ENCODE measurements at places on chromosomes 13 and 19. TPM values are rescaled to one million over a fixed set of nuclear protein-coding genes. Genes with fewer than 3 reads are reported as not detected.

- no peak for DNase-seq
Observed at GRCh38 chr13:90493667-90494066, 853.8 kb upstream of the MIR17HG start.

DNA sequence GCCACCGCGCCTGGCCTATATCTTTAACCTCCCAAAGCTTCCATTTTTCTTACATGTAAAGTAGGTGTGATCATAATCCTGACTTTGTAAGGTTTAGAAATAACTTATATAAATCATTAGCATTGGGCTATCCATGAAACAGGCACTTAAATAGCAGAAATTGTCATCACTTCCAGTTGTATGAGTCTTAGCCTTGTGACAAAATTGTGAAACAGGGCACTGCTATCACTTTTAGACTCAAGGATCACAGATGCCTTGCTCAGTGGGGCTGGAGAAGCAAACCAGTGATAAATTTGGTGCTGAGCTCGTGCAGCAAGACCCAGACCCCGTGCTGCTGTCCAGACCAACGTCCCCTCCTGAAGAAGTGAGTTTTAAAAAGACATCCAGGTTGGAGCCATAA is 209.7 kb downstream of the KATNAL1 start:
- no peak for DNase-seq

GRCh38 chr19:32097011-32097410 is 248.4 kb upstream of the ZNF507 start:
- no peak for DNase-seq

DNA sequence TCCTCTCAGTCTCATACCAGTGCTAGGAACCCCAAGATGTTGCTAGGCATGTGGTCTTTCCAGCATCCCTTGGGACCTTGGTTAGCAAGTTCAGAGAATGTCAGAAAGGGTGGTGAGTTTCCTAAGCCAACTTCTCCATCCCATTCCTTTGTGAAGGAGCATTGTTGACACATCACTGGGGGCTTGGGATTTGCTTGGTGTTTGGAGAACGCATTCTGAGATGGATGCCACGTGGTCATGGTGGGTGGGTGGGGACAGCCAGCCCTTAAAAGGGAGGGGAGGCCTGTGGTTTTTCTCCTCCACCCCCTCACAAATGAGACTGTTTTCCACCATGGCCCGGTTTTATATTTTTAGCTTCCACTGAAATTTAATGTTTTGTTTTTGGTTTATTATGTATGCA is 83.3 kb upstream of the ZNF536 start:
- no peak for DNase-seq

DNA sequence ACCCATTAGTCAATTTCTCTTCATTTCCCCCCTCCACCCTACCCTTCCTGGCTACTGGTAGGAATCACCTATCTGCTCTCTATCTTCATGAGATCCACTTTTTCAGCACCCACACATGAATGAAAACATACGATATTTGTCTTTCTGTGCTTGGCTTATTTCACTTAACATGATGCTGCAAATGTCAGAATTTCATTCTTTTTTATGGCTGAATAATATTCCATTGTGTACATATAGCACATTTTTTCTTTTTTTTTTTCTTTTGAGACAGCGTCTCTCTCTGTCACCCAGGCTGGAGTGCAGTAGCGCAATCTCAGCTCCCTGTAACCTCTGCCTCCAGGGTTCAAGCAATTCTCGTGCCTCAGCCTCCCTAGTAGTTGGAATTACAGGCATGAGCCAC is 9.9 kb upstream of the CALM3 start:
- no peak for DNase-seq

GRCh38 chr19:3768015-3768747 is 3.8 kb downstream of the RAX2 start:
- no peak for DNase-seq

- DNase-seq = no peak
Observed at GRCh38 chr19:23384858-23385257, 10.4 kb downstream of the ZNF91 start.

GRCh38 chr19:28542394-28543243 is 670.3 kb downstream of the UQCRFS1 start:
- DNase-seq = no peak

DNA sequence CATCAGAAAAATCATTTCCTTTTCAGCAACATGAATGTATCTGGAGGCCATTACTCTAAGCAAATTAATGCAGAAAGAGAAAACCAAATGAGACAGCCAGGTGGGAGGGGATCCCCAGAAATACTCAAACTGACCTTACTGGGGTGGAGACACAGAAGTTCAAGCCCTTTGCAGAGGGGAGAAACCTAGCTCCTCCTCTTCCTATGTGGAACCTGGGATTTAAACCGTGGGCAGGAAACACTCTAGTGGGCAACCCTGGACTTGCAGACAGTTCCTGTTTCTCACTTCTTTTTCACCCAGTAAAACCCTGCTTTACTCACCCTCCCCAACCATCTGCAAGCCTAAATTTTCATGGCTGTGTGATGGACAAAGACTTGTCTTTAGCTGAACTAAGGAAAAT is 61.3 kb downstream of the SLITRK6 start:
- DNase-seq = no peak

DNA sequence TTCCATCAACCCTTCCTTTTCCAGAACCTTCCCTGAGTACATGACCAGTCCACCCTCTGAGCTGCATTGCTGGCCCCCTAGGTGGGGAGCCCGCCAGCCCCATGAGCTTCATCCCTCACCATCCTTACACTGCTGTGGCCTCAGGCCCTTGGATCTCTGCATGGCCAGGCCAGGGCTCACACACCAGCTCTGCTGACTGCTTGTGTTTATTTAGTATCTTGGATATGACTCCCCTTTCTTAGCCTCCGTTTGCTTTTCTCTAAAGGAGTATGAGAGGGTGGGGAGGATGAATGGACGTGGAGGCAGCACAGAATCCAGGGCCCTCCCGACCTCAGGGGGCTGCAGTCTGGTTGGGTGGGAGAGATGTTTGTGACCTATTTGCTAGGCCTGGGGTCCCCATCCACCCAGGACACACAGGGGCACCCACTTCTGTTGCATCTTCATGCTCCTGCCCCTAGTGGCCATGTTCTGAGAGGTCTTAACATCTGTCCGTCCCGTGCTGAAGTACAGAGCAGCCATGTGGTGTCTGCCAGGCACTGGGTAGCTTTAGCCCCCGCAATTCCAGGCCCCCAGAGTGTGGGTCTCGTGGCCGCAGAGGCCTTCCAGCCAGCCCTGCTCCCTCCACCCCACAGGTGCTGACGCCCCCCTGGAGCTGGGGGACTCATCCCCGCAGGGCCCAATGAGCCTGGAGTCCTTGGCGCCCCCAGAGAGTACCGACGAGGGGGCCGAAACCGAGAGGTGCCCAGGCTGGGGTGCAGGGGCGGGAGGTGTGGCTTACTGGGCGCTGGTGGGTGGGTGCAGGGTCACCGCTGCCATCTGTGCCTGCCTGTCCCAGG is 13.0 kb downstream of the ARHGEF1 start:
- no peak for DNase-seq

GRCh38 chr19:18763674-18764590 is 27.2 kb downstream of the COMP start:
- no peak for DNase-seq

- DNase-seq = no peak
Observed at GRCh38 chr19:11196406-11197287, 698 bp downstream of the KANK2 start.

DNA sequence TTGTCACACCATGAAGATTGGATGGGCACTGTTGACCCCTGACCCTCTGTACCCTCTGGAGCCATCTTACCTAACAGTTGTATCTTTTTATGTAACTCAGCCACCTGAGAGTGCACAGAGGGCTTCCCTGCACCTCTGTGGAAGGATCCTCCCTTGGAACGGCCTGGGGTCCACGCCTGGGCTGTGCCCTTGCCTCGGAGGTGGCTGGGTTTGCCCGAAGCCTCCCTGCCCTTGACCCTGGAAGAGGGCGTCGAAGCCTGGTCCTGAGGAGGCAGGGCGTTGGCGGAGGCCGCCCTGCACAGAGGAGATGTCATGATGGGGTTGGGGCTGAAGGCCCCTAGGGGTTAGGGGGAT is 241 bp downstream of the ODAD3 start:
- DNase-seq = no peak

- DNase-seq = no peak
Observed at GRCh38 chr19:31572102-31572975, 223.1 kb upstream of the TSHZ3 start.

DNA sequence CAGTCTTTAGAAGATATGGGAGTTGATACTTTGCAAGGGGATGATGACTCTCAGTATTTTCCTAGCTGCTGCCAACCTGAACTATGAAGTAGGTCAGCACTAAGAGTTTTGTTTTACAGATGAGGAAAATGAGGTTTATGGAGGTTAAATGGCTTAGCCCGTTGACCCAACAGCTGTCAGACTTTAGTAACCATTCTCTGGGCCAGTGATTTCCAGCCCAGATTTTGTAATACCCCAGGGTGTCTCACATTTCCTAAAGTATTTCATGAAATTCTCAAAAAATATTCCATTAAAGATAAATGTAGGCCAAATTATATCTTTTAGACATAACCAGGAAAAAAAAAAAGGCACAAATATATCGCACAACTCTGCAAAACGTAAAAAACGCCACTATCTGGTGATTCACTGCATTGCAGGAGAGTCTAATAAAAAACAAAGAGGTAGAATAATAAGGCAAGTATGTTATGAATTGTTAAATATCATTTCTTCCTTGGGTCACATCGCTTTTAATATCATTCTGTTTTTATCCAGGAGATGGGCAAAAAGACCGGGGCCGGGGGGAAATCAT is 112.5 kb downstream of the DACH1 start:
- DNase-seq = no peak

Gene CADM4
- polyA plus RNA-seq = 55.2 TPM

Gene ATP4A
- polyA plus RNA-seq = not detected

Gene PSG7
- not detected for polyA plus RNA-seq

Gene R3HDM4
- 51.9 TPM for polyA plus RNA-seq

Gene FBXO17
- polyA plus RNA-seq = 106 TPM

Gene TTYH1
- 14.4 TPM for polyA plus RNA-seq

Gene RASGRP4
- polyA plus RNA-seq = 0.84 TPM

Gene RNF225
- polyA plus RNA-seq = not detected

Gene ZNF835
- polyA plus RNA-seq = 4.3 TPM

Gene LILRB1
- 1.4 TPM for polyA plus RNA-seq

Gene DACT3
- polyA plus RNA-seq = 23.0 TPM

Gene LILRB5
- 2.1 TPM for polyA plus RNA-seq

Gene ZNF667
- polyA plus RNA-seq = 23.0 TPM

Gene SLC10A2
- polyA plus RNA-seq = 1.2 TPM

Gene SLC1A6
- polyA plus RNA-seq = 0.39 TPM

Measured in renal pelvis (tissue), 12 donors.